ENCODE measurements at places on chromosomes 7 and 10. TPM values are rescaled to one million over a fixed set of nuclear protein-coding genes. Genes with fewer than 3 reads are reported as not detected.
A peak's percentile ranks its signal among the peaks of the same experiment; 100 is the strongest.

The GRID1 gene
- total RNA-seq = not detected

- no peak for DNase-seq
Measured at GRCh38 chr7:315516-316265, 25.7 kb downstream of the FOXL3 start.

DNA sequence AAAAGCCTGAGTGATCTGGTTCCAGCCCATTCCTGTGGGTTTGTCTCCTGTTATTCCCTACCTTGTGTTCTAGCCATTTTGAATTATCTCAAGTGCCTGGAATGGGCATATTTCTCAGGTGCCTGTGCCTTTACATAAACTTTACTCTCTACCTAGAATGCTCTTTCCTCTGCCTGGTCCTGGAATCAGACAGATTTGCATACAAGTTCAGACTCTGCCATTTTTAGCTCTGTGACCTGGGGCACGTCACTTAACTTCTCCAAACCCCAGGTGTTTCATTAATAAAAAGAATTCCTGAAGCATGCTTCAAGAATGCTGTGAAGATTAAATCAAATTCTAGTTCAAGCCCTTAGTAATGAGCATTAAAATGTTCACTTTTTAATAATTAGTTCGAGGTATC, 7.8 kb downstream of the DCLRE1A start:
- no peak for DNase-seq

The NPC1L1 gene
- 0.03 TPM for total RNA-seq

DNA sequence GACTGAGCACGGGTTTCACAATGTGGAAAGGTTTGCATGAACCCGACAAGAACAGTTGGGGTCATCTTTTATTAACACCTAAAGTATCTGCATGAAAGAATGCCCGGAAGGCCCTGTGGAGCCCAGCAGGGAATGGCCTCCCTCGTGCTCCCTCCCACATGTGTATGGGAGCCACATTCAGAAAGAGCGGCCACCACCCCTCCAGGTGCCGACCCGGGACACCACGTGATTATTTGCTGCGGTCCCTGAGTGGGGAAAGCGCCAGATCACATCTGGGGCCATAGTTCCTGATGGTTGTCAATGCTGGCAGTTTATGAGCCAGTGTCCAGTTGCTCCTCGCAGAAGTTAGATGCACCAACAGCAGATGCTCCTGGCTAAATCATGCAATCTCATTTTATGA, 571.4 kb downstream of the TCERG1L start:
- DNase-seq = no peak

DNA sequence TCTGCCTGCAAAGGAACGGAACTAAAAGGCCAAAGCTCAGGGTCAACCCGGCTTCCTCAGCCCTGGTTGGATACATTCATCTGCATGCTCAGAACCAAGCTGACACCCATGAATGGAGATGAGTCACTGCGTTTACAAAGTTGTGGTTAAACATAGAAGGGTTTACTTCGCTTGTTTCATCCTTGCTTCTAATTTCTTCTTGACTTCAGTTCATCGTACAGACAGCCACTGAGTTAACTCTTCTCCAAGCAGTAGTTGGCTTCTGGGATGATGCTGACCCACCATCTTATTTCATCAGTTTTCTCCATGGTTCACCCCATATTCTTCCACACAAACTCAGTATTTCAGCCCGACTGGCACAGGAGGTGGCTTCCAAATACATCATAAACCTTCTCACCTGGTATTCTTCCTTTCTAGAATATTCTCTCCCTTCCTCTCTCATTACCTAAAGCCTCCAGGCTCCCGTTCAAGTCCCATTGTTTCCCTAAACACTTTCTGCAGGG, 166.3 kb upstream of the RNF32 start:
- no peak for DNase-seq

GRCh38 chr10:14325325-14325955, 5.3 kb downstream of the FRMD4A start:
- DNase-seq = peak; percentile 31

All from activated T-cell treated with anti-CD3 and anti-CD28 coated beads, Interleukin-2, amount 50 U/mL, for 4 hours (primary cell).